ENCODE measurements at places on chromosomes 1 and 21.

DNA sequence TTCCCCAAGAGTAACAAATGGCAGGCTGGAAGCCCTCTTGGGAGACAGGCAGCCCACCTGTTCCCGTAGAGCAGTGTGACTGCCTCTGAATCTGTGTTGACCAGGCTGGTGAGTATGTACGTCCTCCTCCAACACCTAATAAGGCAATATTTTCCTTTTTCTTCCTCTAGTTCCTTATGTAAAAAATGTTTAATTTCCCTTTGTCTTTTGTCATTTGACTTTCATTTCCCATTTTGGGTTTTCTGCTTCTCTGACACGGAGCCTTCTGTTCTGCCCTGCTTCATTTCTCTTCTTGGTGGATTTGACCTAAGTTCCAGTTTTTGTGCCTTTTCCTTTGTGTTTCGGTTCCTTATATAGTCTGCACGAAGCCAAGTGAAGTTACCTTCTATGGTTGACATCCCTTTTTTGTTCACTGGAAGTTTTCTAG is 65.8 kb upstream of the ATF3 start:
- no peak for DNase-seq

DNA sequence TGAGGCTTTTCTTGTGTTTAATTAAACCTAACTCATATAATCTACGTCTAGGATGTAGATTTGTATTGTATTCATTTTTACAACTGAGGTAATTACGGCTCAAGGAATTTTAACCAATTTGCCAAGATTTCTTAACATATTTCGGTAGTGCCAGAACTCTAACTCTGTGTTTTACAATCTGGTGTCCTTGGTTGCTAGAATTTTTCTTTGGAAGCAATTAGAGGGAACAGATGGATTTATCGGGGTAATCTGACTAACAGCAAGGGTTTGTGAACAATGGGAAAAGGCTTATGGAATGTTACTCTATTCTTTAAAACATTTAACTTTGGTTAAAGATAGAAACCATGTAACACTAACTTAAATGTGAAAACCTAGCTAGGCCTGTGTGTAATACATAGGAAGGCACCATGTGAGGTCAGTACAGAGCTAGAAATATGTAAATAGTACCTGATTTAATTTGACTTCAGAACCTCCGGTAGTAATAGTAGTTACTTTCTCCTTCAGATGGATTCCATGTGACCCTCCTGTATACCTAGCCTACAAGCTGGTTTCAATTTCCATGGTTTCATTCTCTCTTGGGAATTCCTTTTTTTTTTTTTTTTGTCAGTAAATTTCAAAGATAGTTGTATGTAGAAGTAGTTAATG is 1.2 kb downstream of the MTF2 start:
- DNase-seq, result peak; percentile 62

DNA sequence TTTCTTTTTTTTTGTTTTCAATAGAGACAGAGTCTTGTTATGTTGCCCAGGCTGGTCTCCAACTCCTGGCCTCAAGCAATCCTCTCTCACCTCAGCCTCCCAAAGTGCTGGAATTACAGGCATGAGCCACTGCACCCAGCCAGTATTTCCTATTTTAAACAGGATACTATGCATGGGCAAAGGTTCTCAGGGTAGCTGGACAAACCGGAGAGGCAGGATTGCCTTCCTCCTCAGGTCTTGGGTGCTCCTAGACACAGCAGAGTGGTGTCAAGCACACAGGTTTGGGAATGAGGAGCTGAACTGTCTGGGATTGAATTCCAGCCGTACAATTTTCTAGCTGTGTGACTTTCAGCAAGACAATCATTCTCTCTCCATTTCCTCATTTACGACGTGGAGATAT is 22.9 kb upstream of the HNRNPU start:
- DNase-seq, result no peak

GRCh38 chr21:41681348-41681801 is 85.5 kb downstream of the RIPK4 start:
- DNase-seq, result no peak

DNA sequence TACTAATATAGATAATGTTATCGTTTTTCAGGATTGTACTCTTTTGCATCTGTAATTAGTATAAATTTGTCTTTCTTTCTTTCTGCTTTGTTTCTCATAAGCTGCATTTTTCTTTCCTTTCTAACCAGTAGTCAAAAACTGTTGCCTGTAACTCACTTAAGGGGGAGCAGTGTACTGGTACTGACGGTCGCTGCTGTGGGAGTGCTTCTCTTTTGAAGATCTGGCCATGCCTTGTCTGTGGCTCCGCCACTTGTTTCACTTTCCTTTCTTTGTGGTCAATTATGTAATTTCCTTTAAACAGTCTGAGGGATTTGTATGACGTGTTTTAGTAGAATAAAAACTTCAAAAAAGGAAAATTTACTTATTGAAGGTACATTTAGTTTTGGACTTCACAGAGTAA is 37.0 kb downstream of the MIA3 start:
- DNase-seq, result no peak

DNA sequence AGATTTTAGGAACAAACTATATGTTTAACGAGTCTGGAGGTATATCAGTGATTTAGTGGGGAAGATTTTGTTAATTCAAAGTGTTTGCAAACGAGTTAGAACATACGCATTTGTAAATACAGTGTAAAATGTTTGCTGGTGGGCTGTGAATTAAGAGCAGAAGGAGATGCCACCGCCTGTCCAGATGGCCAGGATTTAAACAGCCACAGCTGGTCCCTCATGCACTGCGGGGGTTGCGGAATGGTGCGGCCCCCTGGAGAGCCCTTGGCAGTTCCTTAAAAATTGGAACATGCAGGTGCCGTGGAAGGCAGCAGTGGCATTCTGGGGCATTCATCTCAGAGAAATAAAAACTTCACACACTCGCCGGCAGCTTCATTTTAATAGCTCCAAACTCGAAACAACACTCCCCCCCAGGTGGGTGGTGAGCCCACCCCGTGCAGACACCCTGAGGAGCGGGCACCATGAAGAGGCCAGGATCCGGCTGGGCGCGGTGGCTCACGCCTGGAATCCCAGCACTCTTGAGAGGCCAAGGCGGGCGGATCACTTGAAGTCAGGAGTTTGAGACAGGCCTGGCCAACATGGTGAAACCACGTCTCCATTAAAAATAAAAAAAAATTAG is 3.5 kb upstream of the C1orf159 start:
- DNase-seq, result peak; percentile 70

DNA sequence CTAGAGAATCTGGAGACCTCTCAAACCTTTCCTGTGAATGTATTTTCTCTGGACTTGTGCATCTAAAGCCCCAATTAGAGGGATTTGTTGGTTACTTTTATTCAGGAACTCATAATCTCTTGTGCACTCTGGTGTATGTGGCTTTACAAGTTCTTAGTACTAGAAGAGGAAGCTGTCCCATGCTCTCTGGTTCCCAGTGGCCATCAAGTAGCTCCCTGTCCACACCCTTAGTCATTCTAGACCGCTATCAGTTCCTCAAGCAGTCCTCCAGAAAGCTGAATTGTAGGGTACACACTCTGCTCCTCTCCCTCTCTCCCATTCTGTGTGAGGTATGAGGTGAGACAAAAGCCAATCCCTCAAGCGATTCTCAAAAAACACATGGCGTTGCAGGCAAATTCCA is 470.3 kb downstream of the PTPRC start:
- DNase-seq, result no peak

DNA sequence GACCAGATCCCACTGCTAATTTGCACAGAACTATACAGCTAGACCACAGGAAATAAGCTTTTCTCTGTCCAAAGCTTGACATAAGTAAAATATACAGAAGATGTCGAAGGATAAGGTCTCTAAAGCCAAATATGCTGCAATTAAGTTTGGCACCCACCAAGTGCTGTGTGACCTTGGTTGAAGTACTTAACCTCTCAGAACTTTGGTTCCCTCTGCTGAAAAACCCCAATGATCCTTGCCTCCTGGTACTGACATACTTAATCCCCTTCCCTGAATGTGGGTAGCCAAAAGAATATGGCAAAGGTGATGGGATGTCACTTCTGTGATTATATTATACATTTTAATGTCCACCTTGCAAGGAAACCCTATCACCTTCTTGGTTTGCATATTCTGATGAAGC is 290.5 kb downstream of the VAV3 start:
- DNase-seq, result no peak

- peak; percentile 75 for DNase-seq
These were observed 63.2 kb upstream of the TMEM51 start for GRCh38 chr1:15090373-15090772.

DNA sequence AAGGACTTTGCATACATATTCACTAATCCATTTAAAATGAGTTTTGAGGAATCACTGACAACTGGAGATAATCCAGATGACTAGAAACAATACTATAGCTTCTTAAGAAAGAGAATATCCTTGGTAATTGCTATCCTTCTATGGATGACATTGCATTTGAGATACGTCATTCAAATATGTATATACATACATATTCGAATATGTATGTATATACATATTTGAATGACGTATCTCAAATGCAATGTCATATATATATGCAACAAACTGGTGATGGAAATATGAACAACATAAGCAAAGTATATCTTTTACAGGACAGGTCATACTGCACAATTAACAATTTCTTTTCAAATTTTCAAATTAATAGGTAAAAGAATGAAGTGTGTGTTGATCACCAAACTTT is 41.7 kb downstream of the EXTL2 start:
- DNase-seq, result no peak

DNA sequence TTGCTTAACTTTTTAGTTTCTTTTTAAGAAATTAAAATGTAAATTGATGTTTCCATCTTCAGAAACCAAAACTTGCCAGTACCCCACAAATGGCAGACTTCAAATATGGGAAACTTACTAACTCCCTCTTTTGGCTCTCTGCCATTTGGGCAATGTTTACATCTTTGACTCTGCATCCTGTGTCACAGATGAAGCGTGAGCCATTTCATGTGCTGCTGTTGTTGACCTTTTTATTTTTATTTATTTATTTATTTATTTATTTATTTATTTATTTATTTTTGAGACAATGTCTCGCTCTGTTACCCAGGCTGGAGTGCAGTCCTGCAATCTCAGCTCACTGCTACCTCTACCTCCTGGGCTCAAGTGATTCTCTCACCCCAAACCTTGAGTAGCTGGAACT is 16.0 kb upstream of the COG2 start:
- DNase-seq, result peak; percentile 30

GRCh38 chr1:183869664-183870063 is 64.7 kb downstream of the RGL1 start:
- no peak for DNase-seq

GRCh38 chr1:5904551-5904950 is 87.7 kb downstream of the NPHP4 start:
- no peak for DNase-seq

DNA sequence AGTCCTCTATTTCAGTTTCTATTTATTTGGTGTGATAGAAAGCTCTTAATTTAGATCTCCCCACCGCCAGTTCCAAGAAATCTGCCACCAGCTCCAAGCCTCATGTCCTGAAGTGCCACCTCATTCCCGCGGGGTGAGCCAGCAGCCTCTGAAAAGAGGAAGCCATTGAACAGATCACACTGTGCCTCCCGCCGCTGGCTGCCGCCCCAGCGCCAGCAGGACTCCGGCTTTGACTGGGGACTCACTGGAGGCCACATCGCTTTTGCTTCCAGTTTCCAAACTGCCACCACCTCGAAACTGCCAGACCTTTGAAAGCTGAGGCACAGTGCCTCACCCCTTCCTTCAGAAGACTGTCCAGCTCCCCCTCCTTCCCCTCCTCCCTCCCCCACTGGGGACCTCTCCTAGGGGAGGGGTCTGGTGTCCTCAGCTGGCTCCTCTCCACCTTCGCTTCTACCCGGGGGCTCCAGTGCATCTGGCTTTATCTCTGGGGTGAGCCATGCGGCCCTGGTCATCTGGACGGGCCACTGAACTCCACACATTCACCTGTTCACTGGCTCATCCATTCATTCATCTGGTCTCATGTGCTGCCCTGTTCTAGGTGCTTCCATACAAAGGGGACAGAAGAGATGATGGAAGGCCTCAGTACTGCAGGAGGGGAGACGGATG is 58.9 kb downstream of the VPS26C start:
- DNase-seq, result no peak

DNA sequence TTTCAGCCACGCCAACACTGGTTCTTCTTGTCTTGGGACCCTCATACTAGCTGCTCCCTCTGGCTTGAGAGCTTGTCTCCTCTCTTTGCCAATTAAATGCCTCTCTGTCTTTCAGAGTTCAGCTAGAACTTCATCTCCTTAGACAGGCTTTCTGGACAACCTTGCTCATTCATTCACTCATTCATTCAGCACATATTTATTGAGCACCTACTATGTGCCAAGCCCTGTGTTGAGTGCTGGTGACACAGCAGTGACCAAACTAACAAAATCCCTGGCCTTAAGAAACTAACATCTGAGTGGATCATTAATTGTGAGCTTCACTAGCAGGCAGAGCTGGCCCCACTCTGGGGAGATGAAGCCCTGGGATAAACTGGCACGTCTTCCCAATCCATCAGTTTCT is 24.9 kb upstream of the CASZ1 start:
- DNase-seq, result no peak

DNA sequence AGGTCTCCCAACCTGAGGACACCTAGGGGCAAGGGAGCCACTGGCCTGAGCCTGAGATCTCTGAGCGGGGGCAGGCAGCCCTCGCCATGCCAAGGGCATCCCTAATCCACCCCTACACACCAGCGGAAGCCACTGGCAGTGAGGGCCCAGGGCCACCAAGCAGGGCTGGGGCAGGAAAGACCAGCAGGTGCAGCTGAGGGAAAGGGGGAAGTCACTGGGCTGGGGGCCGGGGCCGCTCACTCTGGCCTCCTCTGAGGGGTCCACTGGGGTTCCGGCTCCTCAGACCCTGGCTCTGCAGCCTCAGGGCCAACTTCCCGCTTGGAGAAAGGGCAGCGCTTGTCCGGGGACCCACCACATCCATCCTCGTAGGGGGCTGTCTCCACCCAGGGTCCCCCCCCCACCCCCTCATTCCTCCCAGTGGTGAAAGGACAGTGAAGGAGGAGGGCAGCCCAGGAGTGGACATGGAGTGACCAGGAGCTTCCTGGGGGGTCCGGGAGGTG is 42.5 kb upstream of the ACTRT2 start:
- no peak for DNase-seq

- no peak for DNase-seq
These were observed 21.3 kb upstream of the COL18A1 start for GRCh38 chr21:45383615-45384201.

- DNase-seq, result peak; percentile 4
These were observed 112.9 kb downstream of the CDC7 start for GRCh38 chr1:91613595-91613994.

DNA sequence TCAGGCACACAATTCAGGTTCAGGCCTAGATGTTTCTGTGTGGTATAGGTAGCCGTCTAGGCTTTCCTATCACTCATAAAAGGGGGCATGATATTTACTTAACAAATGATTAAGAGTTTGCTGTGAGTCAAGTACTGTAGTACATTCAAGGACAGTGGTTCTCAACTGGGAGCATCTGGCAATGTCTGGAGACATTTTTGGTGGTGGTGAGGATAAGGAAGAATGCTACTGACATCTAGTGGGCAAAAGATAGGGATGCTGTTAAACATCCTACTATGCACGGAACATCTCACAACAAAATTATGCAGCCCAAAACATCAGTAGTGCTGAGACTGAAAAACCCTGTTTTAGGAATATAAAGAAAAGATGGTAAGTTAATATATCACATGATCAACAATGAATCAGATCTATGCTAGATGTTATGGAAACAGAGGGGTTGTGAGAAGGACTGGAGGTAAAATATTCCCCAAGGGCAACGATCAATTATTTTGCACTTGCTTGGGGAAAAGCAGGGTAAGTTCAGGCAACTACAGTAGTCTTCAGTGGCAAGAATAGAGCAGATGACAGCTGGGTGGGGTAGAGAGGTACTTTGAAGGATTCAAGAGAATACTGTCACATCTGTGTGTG is 4.9 kb downstream of the DNTTIP2 start:
- peak; percentile 27 for DNase-seq

- peak; percentile 40 for DNase-seq
These were observed 86.9 kb downstream of the GRIK3 start for GRCh38 chr1:36947384-36947783.

Measured in NCI-H69 (cell line).